ENCODE measurements at places on chromosomes 16 and 17. TPM values are rescaled to one million over a fixed set of nuclear protein-coding genes. Genes with fewer than 3 reads are reported as not detected.

SLC13A2 gene
- total RNA-seq = 0.06 TPM

KCNAB3 gene
- total RNA-seq = 2.4 TPM

MT1M gene
- not detected for total RNA-seq

AIPL1 gene
- not detected for total RNA-seq

SP6 gene
- 2.8 TPM for total RNA-seq

TRPV3 gene
- 0.44 TPM for total RNA-seq

ABCC3 gene
- total RNA-seq = 122 TPM

ACSM2A gene
- total RNA-seq = not detected

All from A549 treated with DMSO at 1 μM for 4 hours (cell line).